ENCODE measurements at places on chromosomes 7 and 10.
A peak's percentile ranks its signal among the peaks of the same experiment; 100 is the strongest.

GRCh38 chr10:33388785-33389184 lies 54.3 kb upstream of the NRP1 start:
- no peak for DNase-seq
- peaks cover 62% of the 10 kb centered on the region for H3K4me1 ChIP-seq
- peak overlapping the region; percentile 64 for H3K27ac ChIP-seq
- no peaks in the 10 kb centered on the region for H3K36me3 ChIP-seq

GRCh38 chr10:71302874-71303568 lies 16.0 kb upstream of the SLC29A3 start:
- no peak overlapping the region for H3K4me3 ChIP-seq
- no peaks in the 10 kb centered on the region for H3K4me1 ChIP-seq
- H3K27me3 ChIP-seq, result no peaks in the 10 kb centered on the region

GRCh38 chr10:84542522-84543490 lies 214.4 kb downstream of the CCSER2 start:
- H3K27me3 ChIP-seq, result no peaks in the 10 kb centered on the region
- H3K4me1 ChIP-seq, result no peaks in the 10 kb centered on the region
- DNase-seq, result no peak
- no peak overlapping the region for H3K27ac ChIP-seq
- no peaks in the 10 kb centered on the region for H3K36me3 ChIP-seq

GRCh38 chr10:86687750-86688149 lies 19.4 kb downstream of the LDB3 start:
- H3K36me3 ChIP-seq, result no peaks in the 10 kb centered on the region
- no peak for DNase-seq
- H3K27me3 ChIP-seq, result no peaks in the 10 kb centered on the region
- H3K4me3 ChIP-seq, result no peak overlapping the region
- H3K27ac ChIP-seq, result no peak overlapping the region

DNA sequence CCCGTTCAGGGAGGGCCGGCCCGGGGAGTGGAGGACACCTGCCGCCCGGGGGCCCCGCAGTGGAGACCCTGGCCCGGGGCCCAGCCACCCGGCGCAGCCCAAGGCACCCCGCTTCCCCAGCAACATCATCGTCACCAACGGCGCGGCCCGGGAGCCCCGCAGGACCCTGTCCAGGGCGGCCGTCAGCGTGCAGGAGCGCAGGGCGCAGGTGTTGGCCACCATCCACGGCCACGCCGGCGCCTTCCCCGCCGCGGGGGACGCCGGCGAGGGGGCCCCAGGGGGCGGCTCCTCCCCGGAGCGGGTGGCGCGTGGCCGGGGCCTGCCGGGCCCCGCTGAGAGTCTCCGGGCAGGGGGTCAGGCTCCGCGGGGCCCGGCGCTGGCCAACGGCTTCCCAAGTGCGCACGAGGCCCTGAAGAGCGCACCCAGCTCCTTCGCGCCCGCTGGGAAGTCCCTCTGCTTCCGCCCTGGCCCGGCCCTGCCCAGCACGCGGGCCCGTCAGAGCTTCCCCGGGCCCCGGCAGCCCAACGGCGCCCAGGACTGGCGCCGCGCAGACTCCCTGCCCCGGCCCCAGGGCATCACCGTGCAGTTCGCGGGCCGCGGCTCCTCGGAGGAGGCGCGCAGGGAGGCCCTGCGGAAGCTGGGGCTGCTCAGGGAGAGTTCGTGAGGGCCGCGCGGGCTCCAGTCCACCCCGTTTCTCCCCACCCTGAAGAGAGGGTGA lies 46.7 kb downstream of the PROSER2 start:
- peaks cover 30% of the 10 kb centered on the region for H3K4me1 ChIP-seq
- H3K36me3 ChIP-seq, result peaks cover 7% of the 10 kb centered on the region
- H3K4me3 ChIP-seq, result no peak overlapping the region
- H3K27ac ChIP-seq, result peak overlapping the region; percentile 54
- H3K27me3 ChIP-seq, result no peaks in the 10 kb centered on the region

DNA sequence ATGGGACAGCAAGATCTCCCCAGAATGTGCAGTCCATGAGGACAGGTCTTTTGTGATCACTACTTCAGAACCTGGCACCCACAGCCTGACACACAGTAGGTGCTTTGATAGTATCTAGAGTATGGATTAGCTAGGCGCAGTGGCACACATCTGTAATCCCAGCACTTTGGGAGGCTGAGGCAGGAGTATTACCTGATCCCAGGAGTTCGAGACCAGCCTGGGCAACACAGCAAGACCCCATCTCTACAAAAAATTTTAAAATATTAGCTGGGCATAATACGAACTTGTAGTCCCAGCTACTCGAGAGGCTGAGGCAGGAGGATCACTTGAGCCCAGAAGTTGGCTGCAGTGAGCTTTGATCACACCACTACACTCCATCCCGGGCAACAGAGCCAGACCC lies 22.3 kb upstream of the ARPC1B start:
- H3K27me3 ChIP-seq, result no peaks in the 10 kb centered on the region
- no peaks in the 10 kb centered on the region for H3K4me1 ChIP-seq
- no peak overlapping the region for H3K27ac ChIP-seq
- no peak for DNase-seq
- no peak overlapping the region for H3K4me3 ChIP-seq

GRCh38 chr10:131806646-131807317 lies 94.0 kb upstream of the PPP2R2D start:
- H3K36me3 ChIP-seq, result no peaks in the 10 kb centered on the region
- no peaks in the 10 kb centered on the region for H3K27me3 ChIP-seq
- H3K4me3 ChIP-seq, result no peak overlapping the region
- H3K4me1 ChIP-seq, result peaks cover 9% of the 10 kb centered on the region
- no peak for DNase-seq

- no peak for DNase-seq
- no peaks in the 10 kb centered on the region for H3K36me3 ChIP-seq
- no peaks in the 10 kb centered on the region for H3K27me3 ChIP-seq
- no peaks in the 10 kb centered on the region for H3K4me1 ChIP-seq
- H3K4me3 ChIP-seq, result no peak overlapping the region
These were observed 87.6 kb upstream of the SEMA3D start for GRCh38 chr7:85274454-85274853.
